ENCODE measurements at places on chromosomes 7 and 10.

- DNase-seq = no peak
Observed at GRCh38 chr10:129963641-129964501, at the start of gene EBF3. Gene EBF3, minus strand, starts transcription at chr10:129964274. Its CDS starts 506 bp downstream, at chr10:129963768.

- no peak for DNase-seq
Observed at GRCh38 chr7:134768243-134768642, 11.2 kb upstream of the CALD1 start.

DNA sequence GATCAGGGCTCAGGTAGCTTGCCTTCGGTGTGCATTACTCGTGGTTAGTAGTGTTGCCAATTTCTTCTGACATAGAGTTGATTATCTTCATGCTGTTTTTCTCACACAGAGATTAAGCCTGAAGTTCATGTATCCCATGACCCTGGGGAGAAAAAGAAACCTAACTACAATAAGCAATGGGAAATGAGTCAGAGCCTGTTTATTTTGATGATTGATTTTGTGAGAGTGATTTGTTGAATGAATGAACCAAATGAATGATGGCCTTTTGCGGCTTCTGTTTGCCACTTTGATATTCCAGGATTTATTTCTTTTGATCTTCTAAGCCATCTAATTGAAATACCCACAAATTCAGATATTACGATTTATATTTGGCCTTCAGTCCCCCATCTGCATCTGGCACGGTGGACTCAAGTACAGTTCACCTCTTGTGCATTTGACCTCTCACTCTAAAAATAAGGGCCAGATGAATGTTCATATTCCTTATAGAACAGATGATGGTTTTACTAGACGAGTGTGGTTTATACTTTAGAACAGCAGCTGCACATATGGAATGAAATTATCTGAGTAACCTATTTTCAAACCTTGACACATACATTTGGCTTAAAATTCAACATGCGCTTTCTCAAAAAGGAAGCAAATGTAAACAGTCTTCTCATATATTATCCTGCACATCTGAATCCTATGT, 110.7 kb downstream of the PLCE1 start:
- DNase-seq = no peak

GRCh38 chr7:151109094-151110048, 23.1 kb downstream of the AGAP3 start:
- no peak for DNase-seq

DNA sequence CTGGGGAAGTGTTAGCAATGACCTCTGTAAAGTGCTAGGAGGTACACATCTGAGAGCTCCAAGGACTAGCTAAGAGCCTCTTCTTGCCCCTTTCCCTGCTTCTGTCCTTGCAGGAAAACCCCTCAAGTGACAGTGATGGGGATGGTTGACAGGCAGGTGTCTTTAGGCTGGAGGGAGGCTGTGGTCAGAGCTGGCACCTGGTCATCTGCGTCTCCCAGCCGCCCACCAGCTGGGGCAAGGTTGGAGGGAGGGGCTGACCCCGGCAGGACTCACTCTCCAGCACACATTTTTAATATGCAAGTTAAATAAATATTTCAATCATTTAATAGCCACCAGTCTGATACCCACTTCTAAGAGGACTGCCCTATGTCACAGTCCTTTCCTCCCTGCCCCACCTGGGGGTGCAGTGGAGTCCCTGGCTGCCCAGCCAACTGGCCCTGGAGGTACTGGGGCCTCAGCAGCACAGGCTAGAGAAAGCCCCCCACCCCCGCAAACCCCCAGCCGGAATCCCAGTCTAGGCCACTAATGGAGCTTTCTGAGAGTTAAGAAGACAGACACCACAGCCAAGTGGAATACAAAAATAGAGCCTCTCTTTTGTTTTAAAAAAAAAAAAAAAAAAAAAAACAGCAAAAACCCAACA, 6.3 kb downstream of the FGF8 start:
- DNase-seq = no peak

DNA sequence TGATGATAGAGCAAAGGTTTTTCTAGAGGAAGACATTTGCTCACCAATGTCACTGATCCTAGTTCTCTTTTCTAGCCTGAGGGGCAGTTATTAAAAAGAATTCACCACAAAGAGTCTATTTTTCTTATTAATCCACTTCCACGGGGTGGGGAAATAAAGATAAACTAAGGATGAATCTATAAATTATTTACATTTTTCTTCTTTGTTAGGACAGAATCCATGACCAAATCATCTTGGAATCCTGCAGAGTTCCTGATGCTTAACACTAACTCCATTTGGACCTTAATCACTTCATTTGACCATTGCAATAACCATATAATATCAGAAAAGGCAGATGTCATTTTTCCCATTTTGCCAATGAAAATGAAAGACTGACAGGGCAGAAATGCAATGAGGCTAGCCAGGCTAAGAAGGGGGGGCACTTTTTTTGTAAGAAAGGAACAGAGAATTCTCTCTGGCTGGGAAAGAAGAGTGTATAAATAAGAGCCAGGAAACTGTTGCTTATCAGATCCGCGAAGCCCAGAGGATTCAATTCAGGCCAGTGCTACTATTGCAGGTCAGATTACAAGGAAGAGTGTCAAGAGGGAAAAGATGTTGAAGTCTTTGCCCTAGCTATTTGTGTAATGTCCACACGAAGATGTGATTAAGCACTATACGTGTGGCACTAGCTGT, 433.2 kb downstream of the TNS3 start:
- no peak for DNase-seq

- no peak for DNase-seq
Observed at GRCh38 chr7:51823437-51823836, 506.8 kb upstream of the COBL start.

- DNase-seq = no peak
Observed at GRCh38 chr10:28463676-28464395, 69.1 kb upstream of the WAC start.
